Stimulated activated CD8-positive, alpha-beta memory T cell treated with anti-CD3 and anti-CD28 coated beads, Interleukin-4, amount 100 ng/mL, for 4 hours (primary cell): ENCODE measurements at places on chromosomes 11 and 22.

DNA sequence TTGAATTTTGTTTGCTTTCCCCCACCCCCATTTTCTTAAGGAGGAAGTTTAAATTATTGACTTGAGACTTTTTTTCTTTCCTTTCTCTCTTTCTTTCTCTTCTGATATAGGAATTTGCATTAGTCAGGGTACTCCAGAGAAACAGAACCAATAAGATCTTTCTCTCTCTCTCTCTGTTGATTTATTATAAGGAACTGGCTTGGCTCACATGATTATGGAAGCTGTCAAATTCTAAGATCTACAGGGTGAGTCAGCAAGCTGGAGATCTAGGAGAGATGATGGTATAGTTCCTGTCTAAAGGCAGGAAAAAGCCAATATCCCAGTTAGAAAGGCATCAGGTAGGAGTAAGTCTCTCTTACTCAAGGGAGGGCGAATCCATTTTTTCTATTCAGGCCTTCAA, 64.0 kb downstream of the CCDC81 start:
- DNase-seq = no peak

- peak; percentile 39 for DNase-seq
Measured at GRCh38 chr22:19986410-19987341, 29.9 kb downstream of the ARVCF start.

GRCh38 chr11:128790196-128790595, 76.9 kb downstream of the KCNJ1 start:
- DNase-seq = no peak

DNA sequence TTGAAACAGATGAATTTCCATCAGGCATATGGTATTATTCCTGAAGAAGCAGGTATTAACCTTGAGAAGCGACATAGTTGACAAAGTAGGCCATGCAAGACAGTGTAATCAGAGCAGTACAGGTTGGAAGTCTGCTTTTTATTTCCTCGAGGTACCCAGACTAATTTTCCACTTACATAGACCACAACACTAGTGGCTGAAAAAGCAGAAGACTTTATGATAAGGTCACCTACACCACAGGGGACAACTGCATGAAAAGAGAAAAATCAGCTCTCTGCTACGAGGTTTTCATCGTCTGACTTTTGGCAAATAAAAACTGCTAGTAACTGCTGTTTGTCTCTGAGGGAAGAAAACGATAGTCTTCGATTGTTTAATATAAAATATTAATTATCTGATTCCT, 77.5 kb downstream of the CNTN5 start:
- no peak for DNase-seq

- DNase-seq = no peak
Measured at GRCh38 chr11:126890561-126890960, 110.0 kb downstream of the KIRREL3 start.

DNA sequence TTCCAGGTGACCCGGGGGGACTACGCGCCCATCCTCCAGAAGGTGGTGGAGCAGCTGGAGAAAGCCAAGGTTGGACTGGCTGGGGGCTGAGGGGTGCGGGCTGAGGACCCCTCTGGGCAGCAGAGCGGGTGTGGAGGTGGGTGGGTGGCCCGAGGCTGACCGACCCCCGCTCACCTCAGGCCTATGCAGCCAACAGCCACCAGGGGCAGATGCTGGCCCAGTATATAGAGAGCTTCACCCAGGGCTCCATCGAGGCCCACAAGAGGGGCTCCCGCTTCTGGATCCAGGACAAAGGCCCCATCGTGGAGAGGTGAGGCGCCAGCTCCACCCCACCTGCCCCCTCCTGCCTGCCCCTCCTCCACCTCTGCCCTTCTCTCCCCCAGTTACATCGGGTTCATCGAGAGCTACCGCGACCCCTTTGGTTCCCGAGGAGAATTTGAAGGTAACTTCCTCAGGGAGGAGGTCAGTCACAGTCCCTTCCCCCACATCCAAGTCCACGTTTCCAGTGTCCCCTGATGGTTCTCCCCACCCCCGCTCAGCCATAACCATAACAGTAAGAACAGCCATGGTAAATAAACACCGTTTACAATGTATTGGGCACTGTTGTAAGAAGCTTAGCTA, 11.2 kb downstream of the DPP3 start:
- DNase-seq = no peak

DNA sequence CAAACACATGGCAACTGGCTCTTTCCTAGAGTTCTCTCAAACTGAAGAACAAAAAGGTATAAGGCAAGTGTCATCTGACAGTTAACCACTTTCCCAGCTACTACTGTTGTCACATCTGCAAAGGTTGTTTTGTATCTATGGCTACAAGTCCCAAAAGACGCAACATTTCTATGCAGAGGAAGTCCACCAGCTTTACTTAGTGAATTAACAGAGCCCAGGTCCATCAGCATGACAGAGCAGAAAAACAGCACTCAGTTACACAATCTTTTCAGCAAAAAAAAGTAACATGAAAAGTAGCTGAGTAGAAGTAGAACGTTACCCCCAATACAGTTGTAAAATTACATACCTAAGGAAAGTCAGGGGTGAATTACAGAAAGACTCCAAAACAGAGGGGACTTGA, 12.1 kb downstream of the CPSF7 start:
- no peak for DNase-seq

GRCh38 chr11:118528511-118528910, 1.2 kb downstream of the TTC36 start:
- DNase-seq = no peak

GRCh38 chr11:113313601-113314000, 782 bp upstream of the TTC12 start:
- no peak for DNase-seq

DNA sequence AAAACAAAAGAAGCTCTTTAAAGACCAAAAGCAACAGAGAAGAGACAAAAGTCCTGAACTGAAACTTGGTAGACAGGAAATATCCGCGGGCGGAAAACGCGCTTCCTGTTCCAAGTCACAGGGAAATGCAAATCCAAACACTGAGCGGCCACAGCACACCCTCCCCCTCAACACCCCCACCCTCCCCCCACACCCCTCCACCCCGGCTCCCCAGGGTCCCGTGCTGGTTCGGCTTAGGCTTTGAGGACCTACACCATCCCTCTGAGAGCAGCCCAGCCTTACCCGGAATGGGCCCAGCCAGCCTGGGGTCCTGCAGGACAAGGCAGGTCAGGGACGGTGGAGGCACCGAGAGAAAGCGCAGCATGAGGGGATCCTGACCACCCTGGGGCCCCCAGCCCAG, 160.4 kb downstream of the BRD1 start:
- DNase-seq = no peak

DNA sequence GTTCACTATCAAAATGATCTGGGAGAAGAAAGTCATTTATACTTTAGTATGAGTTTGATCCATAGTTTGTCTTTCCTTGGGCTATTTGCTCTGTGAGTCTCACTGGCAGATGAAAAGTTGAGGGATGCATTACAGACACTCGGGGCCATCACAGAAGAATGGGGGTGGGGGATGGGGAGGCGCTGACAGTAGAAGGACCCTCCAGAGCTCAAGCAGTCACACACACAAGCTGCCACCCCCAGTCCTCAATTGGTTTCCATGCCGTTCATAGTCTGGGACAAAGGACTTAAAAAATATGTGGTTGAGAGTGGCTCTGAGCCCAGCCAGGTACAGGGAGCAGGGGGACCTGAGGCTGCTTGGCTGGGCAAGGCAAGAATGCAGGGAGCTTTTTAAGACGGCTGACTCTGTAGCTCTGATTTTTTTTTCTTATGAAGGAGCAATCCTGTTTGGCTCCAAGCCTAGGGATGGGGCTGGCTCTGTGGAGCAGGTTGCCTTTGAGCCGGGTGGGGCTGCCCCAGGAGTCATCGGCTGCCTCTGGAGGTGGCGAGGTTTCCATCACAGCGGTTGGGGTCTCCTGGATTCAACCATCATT, 13.3 kb upstream of the ANO1 start:
- no peak for DNase-seq

DNA sequence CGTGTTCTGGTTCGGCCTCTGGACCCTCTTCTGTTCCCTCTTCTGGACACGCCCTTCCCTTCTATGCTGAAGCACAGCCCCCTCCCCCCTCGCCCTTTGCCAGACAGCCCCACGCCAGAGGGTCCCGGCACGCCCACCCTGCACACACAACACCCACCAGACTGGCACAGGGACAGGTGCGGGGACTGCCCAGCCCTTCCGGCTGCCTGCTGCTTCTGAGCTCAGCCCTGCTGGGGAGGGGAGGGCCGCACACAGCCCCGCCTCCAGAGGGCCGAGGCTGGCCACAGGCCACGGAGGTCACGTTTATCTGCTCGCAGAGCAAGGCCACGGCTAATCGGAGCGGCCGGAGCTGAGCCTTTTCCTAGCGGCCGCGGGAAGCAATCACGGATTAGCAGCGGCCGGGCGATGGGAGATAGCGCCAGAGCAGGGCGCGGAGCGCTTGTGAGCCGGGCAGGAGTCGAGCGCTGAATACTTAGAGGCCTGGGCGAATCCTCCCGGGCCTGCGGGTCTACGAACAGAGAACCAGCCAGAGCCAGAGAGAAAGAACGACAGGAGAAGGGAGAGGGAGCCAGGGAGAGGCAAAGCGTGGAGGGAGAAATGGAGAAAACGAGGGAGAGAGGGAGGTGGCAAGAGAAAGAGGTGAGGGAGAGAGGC, 21.5 kb downstream of the OTUB1 start:
- no peak for DNase-seq

- no peak for DNase-seq
Measured at GRCh38 chr11:61066645-61067044, 35.6 kb upstream of the CD5 start.

DNA sequence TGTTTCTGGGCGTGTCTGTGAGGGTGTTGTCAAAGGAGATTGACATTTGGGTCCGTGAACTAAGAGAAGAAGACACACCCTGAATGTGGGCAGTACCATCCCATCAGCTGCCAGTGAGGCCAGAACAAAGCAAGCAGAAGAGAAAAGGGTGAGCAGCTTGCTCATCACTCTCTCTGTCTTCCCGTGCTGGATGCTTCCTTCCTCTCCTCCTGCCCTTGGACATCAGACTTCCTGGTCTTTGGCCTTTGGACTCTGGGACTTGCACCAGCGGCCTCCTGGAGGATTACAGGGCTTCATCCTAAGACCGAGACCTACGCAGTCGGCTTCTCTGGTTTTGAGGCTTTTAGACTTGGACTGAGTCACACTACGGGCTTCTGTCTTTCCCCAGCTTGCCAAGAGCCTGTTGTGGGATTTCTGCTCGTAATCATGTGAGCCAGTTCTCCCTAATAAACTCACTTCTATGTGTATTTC, 18.8 kb downstream of the APOL2 start:
- DNase-seq = no peak

- no peak for DNase-seq
Measured at GRCh38 chr11:2380807-2381350, 3.8 kb downstream of the CD81 start.

DNA sequence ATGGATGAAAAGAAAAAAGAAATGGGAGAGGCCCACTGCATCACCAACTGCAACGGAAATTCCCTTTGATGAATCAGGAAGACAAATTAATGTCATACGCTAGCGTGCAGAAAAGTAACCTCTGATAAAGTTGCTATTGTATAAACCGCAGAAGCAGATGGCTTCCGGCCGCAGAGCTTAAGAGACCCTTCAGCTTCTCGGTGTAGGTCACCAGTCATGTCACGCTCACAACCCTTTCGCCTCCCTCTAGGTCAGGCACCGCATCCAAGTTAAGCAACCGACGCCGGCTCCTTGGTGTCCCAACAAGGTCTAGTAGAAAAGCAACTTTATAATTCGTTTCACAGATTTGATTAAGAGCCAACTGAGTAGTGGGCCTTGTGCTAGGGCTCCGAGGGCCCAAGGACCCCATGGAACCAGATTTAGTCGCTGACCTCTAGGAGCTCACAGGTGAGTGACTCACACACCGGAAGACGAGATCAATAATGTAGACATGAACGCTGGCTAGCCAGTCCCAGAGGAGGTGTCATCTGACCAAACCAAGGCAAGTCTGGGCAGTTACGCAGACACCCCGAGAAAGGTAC, 1.2 kb upstream of the ZFP91 start:
- peak; percentile 65 for DNase-seq

DNA sequence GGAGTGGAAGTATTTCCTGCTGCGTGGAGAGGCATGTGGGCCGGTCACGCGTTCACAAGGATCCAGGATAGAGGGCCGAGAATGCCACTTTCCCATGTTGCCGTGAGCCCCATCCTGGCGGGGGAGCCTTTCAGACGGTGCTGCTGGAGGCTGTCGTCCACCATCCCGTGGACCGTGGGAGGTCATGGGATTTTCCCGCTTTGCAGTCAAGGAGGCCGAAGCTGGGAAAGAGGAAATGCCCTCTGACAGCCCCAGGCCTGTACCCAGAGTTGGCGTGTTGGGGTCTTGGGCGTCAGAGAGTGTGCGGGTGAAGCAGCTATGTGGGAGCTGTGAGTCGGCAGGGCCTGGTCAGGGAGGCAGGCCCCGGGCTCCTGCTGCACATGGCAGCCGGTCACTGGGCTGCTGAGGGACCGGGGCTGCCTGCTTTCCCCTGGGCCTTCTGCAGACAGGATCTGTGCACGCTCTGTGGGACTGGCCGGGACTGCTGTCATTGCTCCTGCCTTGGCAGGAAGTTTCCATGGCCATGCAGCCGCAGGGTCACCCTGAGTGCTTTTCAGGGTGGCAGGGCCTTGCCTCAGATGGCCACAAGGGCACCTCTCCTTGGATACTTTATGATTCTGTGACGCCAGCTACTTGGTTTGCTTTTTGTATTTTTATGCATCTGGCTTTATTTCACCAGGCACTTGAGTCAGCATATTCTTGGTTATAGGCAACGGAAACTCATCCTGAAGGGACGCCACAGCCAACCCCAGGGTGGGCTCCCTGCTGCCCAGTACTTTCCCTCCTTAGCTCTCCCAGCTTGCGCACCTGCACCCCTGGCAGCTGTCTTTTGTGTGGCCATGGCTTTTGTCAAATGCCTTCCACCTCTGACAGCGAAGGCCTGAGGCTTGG, 52.4 kb downstream of the AP2A2 start:
- no peak for DNase-seq

DNA sequence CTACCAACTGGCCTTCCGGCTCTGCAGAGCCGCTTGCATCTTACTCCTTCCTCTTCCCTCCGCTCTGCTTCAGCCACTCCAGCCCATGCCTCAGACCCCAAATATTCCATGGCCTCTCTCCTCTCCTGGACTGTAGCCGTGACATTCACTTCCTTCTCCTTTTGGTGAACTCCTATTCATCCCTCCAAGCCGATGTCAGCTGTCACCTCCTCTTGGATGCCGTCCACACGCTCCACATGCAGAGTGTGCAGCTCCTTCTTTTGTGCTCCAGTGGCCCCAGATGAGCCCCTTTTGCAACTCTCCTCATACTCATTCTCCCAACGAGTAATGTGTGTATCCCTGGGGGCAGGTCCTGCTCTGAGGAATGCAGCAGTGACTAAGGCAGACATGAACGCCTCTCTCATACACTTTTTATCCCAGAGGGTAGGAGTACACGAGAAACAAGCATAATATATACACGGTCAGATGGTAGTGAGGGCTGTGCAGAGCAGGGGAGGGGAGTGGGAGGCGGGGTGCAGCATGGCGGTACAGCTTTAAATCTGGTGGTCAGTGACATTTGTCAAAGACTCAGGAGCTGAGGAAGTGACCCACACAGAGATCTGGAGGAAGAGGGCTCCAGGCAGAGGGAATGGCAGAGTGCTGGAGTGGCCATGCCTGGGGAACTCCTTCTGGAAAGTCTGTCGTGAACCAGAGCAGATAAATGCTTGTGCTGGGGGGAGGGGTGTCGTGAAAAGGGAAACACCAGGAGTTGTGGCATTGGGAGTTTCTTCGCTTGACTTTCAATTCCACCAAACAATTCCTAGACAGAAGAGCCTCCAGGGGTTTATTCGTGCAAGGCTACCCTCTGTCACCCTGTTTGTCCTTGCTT, 83.8 kb upstream of the ATXN10 start:
- DNase-seq = no peak

- no peak for DNase-seq
Measured at GRCh38 chr11:44711113-44711786, 15.5 kb upstream of the TSPAN18 start.
